ENCODE measurements at places on chromosomes 6 and 20.

- DNase-seq: no peak
Measured at GRCh38 chr6:164243012-164243610, 828.6 kb downstream of the QKI start.

GRCh38 chr6:158752613-158753012 lies 66.6 kb downstream of the EZR start:
- DNase-seq: no peak

DNA sequence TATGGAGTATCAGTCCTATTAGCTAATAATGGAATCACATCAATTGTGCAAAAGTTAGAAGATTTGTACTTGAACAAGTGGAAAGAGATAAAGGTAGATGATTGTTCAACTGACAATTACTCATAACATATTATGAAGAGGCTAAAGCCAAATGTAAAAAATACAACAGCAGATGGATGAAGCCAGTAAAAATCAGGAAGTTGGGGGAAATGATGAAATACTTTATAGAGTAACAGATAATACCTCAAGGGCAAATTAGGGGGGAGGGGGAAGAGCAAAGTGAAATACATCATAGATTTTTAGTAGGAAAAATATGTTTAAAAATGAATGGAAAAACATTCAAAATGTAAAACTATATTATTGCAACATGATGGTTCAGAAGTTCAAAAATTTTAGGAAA lies 114.0 kb downstream of the PDSS2 start:
- no peak for DNase-seq

DNA sequence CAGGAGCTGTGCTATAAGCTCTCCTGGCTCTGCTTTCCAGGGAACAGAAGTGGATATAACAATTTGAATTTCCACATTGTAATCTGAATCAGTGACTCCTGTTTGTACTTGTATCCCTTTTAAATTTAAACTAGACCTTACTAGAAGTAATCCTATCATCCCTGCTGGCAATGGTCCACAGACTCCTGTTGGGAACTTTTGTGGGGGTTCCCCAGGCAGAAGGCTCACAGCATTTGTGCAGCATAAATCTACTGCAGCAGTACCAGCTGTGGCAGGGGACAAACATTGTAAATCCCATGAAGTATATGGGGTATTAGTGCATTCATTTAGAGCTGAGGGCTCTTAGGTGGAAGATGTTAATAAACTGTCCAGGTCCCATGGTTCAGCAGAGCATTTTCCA lies 12.0 kb upstream of the PDCD2 start:
- DNase-seq: no peak

- no peak for DNase-seq
Measured at GRCh38 chr6:169237496-169238134, 16.0 kb downstream of the THBS2 start.

DNA sequence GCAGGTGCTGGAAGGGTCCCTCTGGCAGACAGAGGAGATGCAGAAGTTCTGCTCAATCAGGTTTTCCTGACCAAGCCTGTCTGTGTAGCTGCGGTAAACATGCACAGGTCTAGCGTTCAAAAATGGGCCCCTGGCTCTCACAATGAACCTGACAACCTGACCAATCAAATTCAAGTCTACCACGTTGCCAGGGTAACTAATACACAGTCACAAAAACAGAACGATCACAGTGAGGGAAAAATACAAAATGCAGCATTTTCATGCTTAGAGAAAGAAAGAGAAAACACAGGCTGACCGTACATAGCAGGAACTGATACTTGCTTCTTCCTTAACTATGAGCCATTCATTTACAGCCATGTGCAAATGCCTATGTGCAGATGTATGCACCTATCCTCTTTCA lies 353.1 kb upstream of the TSHZ2 start:
- DNase-seq: no peak

DNA sequence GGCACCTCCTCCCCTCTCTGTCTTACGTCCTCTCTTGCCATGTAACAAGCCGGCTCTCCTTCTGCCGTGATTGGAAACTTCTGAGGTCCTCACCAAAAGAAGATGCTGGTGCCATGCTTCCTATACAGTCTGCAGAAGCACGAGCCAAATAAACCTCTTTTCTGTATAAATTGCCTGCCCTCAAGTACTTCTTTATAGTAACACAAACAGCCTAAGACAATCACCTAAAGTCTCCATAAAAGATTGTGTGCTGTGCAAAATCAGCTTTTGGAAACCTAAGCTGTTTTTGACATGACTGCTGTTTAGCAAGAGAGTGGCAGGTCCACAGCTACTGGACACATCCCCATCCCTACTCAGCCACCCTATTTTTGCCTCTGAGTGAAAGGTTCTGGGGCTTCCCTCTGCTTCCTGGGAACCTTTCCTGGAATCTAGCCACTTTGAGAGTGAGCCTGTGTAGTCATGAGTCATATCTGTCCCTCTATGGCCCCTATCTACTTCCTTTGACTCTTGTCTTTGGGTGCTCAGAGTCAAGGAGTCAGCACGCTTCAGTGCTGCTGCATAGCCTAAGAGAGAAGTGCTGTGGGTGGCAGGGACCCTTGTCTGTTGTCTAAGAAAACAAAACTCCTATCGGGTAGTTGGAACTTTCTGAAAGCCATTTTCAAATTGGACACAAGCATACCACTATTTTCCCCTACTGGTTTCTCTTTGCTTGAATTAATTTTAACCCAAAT lies 110.0 kb downstream of the PPP1R14C start:
- DNase-seq: no peak

- DNase-seq: no peak
Measured at GRCh38 chr6:111230351-111231089, 143.2 kb downstream of the SLC16A10 start.

- DNase-seq: no peak
Measured at GRCh38 chr20:49685161-49685601, 28.5 kb downstream of the B4GALT5 start.

- DNase-seq: no peak
Measured at GRCh38 chr6:42450477-42451332, 1.0 kb downstream of the TRERF1 start.

DNA sequence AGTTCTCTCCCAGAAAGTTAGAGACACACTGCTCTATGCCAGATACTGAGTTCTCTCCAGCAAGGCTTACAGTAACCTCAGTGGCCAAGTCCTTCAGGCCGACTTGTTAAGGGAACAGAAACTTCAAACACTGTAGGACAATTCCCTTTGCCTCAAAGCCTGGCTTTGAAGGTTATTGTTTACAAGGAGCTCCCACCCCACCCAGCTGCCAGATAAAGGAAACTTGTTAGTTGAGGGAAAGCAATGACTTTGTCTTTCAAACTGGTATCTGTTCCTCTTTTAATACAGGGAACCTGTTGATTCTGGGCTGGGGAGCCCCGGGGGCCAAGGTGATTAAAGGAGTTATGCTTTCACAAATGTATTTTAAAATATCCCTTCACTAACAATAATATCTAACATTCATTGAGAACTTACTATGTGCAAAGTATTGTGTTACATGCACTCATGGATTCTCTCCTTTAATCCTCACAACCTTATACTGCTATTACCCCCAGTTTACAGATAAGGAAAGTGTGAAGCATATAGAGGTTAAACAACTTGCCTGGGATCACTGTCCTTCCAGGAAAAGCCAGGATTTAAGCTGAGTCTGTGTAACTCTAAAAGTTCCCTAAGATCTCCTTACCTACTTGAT lies 27.6 kb upstream of the CDKN1A start:
- DNase-seq: no peak

- DNase-seq: no peak
Measured at GRCh38 chr6:63295553-63296194, 24.1 kb downstream of the LGSN start.

- no peak for DNase-seq
Measured at GRCh38 chr6:112485120-112485826, 138.1 kb downstream of the RFPL4B start.

GRCh38 chr20:41177636-41178035 lies 40.3 kb downstream of the PLCG1 start:
- no peak for DNase-seq

DNA sequence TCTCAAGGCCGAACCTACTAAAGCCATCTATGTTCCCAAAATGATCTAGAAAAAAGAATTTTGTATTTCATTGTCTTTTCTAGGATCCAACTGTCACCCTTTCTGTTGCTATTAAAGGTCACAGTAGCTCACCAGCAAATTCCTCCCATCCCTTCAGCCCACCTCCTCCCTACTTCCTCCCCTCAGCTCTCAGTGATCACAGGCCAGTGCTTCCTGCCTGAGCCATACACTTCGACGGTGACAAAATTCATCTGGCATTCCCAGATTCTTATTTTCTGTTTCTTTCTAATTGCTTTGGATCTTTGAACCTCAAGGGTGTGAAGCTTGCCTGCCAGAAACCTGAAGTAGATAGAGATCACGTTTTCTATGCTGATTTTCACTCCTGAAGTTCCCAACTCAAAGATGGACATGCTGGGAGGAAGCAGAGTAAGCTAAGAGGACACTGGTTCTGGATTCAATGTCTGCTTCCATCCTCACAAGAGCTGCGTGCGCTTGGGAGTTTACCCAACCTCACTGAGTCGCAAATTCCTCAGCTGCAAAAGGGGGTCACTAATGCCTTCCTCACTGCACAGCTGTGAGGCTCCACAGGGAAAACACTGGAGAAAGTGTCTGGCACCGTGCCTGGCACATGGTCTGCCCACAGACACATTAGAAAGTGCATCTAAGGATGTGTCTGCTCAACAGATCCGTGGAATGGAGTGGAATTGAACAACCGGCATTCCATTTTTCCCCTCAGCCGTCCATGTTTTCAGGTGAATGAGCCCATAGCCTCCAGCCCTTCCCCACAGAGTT lies 34.5 kb downstream of the MDGA1 start:
- no peak for DNase-seq

DNA sequence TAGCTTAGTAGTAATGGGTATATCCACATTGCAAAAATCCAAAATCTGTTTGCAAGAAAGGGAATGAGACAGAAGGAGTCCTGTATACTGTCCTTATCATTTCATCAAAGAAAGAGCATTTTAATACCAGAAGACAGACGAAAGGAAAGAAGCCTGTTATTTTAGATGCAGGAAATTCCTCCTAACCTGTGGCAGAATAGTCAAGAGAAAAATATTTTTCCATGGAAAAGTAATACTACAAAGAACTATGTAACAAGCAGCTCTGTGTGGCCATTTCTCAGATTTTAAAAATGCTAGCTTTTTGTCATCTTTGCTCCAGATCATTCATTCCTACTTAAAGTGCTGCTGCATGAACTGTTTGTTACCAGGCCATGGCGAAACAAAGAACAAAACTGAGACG lies 72.9 kb upstream of the SCP2D1 start:
- no peak for DNase-seq

All from stimulated activated CD4-positive, alpha-beta T cell treated with anti-CD3 and anti-CD28 coated beads, Interleukin-1b, Interleukin-23, amount 100 ng/mL, for 1 hour (primary cell).